Stimulated activated CD4-positive, alpha-beta T cell treated with anti-CD3 and anti-CD28 coated beads, TNF-alpha, amount 100 ng/mL, for 48 hours (primary cell): ENCODE measurements at places on chromosomes 11 and 22.

GRCh38 chr11:23897453-23898286 lies 599.2 kb upstream of the LUZP2 start:
- DNase-seq: no peak

- peak; percentile 89 for DNase-seq
Measured at GRCh38 chr11:118198370-118198769, 21.9 kb upstream of the SCN2B start.

- no peak for DNase-seq
Measured at GRCh38 chr22:46079861-46080821, 70.2 kb upstream of the PPARA start.

- DNase-seq: no peak
Measured at GRCh38 chr11:21630934-21631478, 561.9 kb upstream of the ANO5 start.

- DNase-seq: no peak
Measured at GRCh38 chr22:23675502-23676415, 15.1 kb upstream of the RGL4 start.

- no peak for DNase-seq
Measured at GRCh38 chr11:34037016-34037415, 14.5 kb upstream of the CAPRIN1 start.
